ENCODE measurements at places on chromosomes 11 and 22.

- DNase-seq = no peak
These were observed 1284.0 kb downstream of the FAM181B start for GRCh38 chr11:81449588-81450156.

- DNase-seq = no peak
These were observed 12.2 kb downstream of the TEAD1 start for GRCh38 chr11:12686246-12687060.

- DNase-seq = no peak
These were observed 631.4 kb upstream of the LUZP2 start for GRCh38 chr11:23865341-23865975.

DNA sequence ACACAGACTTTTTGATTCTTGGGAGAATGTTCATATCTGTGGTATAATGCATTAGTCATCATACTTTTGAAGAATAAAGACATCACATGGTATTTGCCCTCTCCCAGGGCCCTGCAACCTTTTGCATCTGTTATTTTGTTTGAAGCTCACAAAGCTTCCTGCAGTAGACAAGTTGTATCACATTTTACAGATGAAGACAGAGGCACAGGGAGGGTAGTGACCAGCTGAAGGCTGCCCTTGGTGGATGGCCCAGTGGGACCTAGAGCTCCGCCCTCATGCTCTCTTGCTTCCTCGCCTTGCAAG is 66.4 kb downstream of the UBASH3B start:
- no peak for DNase-seq

DNA sequence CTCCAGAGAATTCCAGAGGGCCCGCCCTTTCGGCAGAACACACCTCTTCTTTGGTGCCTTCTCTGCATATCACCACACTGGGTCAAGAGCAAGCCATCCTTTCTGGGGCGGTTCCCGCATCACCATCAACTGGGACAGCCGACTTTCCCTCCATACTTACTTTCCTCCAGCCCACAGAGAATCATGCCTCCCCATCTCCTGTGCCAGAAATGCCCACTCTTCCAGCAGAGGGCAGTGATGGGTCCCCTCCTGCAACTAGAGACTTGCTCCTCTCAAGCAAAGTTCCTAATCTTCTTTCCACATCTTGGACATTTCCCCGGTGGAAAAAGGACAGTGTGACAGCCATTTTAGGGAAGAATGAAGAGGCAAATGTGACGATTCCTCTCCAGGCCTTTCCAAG is 157.7 kb downstream of the C11orf91 start:
- peak; percentile 39 for DNase-seq

DNA sequence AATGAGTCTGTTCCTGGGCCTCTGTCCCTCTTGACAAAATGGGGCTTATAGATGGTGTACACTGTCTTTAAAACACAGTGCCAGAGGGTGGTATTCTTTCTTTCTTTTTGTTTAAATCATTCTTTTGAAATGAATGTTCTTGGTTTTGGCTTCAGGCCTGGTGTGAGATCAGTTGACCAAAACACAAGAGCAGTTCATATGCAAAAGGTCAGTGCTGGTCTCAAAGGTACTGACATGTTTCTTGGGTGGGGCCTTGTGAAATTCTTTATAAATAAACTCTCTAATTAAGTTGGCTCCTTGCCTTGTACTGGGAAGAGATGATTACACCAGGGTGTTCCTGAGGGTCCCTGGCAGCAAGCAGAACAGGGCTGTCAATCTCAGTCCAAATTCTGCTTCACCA is 110.0 kb downstream of the FBXO7 start:
- DNase-seq = no peak

GRCh38 chr11:63557570-63557969 is 5.6 kb downstream of the PLAAT2 start:
- no peak for DNase-seq

DNA sequence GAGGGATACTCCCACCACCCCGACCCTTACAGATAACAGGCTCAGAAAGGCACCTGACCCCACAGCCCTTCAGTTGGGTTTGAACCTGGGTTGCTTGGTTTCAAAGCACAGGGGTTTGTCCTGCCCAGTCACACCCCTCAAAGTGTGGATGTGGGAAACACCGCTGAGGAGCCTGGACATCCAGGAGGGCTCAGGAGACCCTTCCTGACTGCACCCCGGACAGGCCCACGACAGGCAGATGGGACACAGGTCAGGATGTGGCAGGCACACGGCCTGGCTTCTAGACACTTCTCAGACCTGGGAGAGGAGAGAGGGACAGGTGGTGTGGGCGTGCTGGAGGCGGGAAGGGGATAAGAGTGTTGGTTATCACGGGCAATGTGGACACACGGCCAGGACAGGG is 932.3 kb downstream of the BRD1 start:
- DNase-seq = no peak

DNA sequence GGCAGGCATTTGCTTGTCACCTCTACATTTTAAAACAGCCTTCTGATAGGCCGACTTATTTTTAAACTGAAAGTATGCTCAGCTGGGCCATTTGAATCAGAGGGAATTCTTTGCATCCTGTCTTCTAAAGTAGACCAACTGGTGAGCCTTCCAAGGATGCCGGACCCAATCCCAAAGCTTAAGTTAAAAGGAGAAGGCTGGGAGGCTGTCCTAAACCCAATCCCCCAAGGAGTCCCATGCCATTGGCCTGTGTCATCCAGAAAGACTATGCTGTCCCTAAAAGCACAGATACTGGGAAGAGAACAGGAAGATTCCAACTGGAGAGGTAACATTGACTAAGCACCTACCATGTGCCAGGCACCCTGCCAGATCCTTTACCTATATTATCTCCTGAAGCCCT is 18.0 kb downstream of the TENM4 start:
- DNase-seq = no peak

DNA sequence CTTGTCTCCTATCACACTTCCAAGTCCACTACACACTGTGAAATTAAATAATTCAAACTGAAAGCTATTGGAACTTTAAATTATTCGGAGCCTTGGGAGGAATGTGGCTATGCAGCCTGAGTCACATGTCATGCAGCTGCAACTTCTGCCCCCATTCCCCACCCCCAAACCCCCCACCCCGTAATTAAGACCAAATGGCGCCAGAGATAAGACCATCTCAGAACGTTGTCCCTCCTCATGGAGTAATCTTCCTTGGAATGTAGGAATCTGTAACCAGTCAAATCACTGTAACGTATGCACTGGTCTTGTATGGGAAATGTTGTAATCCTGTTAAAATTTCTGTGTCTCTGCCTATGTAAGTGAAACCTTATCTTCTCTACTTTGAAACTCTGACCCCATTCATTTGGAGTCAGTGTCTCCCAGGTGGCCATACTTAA is 37.0 kb downstream of the GAB2 start:
- DNase-seq = no peak

- DNase-seq = no peak
These were observed 7.3 kb downstream of the SNX19 start for GRCh38 chr11:130908770-130909625.

DNA sequence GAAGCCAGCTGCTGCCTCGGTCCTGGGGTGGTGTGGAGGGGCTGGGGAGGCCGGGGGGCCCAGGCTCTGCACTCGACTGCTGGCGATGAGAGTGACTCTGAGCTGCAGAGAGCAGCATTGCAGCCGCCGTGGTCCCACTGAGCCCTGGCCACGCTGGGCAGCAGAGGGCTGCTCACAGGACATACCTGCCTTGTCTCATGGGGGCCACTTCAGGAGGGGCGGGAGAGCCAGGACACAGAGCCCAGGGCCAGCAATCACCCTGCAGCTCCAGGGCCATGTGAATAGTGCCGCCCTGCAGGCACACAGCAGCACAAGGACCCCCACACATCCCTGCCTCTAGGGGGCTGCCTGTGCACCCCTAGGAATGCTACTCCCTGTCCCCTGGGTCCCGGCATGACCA is 147.0 kb downstream of the CRYBB2 start:
- no peak for DNase-seq

- no peak for DNase-seq
These were observed 32.4 kb downstream of the EIF3F start for GRCh38 chr11:8019314-8020243.
